ENCODE measurements at places on chromosomes 7 and 10.

DNA sequence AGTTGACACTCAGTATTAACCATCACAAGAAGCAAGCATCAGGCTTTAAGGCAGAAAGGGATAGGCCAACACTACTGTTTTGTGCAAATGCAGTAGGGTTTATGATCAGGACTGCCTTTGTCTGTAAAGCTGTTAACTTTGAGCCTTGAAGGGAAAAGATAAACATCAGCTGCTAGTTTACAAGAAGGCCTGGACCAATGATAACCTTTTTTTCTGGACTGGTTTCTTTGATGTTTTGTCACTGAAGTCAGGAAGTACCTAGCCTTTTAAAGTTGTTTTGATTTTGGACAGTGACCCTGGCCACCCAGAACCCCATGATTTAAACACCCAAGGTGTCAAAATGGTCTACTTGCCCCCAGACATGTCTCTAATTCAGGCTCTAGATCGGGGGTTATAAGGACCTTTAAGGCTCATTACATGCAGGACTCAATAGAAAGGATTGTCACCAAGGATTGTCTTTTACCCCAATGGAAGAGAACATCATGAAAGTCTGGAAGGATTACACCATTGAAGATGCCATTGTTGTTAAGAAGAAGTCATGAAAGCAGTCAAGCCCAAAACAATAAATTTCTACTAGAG, 50.1 kb downstream of the CROT start:
- no peak for DNase-seq

DNA sequence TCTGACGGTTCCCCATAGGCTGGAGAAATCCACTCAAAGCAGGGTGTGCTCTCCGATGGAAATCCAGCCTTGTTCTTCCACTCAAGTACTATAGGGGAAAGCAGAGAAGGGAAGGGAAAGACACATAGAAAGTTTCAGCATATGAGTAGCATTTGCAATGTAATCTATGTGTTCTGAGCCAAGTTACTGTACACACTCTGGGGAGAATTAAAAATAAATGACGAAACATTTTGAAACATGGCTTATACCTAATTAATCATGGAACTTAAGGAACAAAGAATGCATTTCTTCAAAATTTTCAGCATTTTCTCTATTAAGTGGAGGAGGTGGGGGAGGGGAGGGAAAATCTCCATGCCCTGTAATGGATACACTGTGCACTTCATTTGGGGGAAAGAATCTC, 198.1 kb upstream of the HABP2 start:
- no peak for DNase-seq

- DNase-seq, result no peak
Observed at GRCh38 chr7:74236284-74236683, 17.9 kb downstream of the RFC2 start.

GRCh38 chr10:74121368-74121767, 29.3 kb downstream of the AP3M1 start:
- DNase-seq, result no peak

DNA sequence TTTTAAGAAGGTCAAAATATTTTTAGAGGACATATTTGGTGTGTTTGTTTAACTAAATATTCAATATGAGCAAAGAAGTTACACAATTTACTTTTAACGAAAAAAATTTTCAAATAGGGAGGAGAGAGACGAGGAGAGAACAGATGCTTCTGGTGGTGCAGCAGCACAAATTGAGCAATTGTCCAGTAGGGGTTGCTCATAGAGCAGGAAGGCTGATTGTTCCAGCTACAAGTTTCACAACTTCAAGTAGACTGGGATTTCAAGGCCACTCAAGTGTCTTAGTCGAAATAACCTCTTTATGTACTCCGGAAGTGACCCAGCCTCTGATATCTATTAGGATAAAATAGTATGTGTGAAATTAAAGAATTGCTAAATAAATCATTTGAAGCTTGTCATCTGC, 197.9 kb downstream of the HDAC9 start:
- no peak for DNase-seq

DNA sequence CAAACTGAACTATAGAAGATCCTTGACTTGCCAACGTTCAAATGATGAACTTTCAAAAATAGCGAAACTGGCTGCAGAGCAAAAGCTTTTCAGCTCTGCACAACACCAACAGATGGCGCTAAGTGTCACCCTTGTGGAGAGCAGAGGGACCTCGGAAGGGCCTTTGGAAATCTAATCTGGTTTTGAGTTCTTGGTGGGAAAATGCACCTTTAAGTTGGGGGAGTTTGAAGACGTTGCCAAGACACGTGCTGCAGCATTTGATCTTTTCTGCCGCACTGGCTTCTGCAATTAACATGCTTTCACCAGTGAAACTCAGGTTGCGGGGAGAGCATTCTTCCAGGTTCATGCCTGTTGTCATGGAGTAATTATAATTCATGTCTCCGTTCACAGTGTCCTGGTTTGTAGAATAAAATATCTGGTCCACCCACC, 26.3 kb upstream of the WDR11 start:
- DNase-seq, result no peak

GRCh38 chr10:18290651-18291313, 150.6 kb downstream of the CACNB2 start:
- DNase-seq, result no peak

DNA sequence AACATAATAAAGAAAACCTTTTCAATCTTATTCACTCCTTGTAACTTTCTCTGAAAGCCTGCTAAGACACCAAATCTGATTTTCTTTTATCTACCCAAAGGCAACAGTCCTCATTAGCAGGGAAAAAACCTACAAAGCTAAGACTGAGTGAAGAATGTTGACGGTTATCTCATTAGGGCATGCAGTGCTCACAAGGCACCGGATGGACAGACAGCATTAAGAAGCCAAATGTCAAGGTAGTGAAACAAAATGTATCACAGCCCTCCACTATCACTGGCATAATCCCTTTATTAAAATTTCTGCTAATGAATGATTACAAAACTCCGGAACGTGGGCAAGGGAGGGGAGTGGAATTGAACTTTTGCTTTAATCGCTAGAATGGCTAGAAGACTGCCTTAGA, 442.8 kb downstream of the NEBL start:
- DNase-seq, result no peak

GRCh38 chr7:104767826-104768536, 246.0 kb upstream of the KMT2E start:
- DNase-seq, result no peak

Data from SW 1271 (cell line).